ENCODE measurements at places on chromosomes 5 and 9. TPM values are rescaled to one million over a fixed set of nuclear protein-coding genes. Genes with fewer than 3 reads are reported as not detected.

GRCh38 chr9:116452634-116453033, 234.5 kb upstream of the TRIM32 start:
- no peak for DNase-seq

Gene PHF24
- 0.36 TPM for polyA plus RNA-seq

DNA sequence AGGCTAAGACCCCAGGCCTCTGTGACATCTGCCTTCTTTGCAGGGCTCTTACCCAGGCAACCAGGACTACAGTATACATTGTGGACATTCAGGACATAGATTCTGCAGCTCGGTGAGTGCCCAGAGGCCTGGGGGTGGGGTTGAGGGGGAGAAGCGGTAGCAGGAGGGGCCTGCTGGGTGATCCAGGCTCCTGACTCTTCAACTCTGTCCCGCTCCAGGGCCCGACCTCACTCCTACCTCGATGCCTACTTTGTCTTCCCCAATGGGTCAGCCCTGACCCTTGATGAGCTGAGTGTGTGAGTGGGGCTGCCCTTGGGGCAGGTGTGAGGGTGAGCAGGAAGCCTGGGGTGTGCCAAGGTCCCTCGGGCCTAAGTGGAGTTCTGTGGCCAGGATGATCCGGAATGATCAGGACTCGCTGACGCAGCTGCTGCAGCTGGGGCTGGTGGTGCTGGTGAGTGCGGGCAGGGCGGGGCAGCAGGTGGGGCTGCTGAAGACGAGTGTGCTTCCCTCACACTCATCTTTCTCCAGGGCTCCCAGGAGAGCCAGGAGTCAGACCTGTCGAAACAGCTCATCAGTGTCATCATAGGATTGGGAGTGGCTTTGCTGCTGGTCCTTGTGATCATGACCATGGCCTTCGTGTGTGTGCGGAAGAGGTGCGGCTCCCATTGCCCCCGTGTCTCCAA, 19.8 kb downstream of the GPRIN1 start:
- DNase-seq: peak; percentile 45

Gene INSYN2B
- polyA plus RNA-seq: 1.1 TPM

DNA sequence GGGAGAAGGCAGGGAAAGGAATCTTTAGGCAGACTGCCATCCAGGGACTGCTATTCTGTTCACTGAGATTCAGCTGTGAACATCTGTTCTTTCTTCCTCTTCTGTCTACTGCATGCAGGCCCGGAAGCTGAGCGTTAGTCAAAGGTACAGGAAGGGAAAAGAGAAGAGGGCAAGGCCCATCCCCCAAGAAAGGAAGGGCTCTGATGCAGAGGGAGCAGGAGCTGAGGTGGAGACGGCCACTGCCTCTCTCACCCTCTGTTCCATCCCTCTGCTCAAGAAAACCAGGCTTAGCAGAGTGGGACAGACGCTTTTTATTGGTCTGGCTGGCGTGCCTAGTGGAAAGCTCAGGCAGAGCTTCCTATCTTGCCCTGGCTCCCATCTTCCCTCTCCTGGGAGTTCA, 57.6 kb downstream of the PFDN1 start:
- no peak for DNase-seq

Gene GFI1B
- polyA plus RNA-seq: 0.20 TPM

GRCh38 chr9:126743041-126743440, 61.8 kb upstream of the ZBTB43 start:
- DNase-seq: no peak

GRCh38 chr5:135821061-135821801, 13.2 kb upstream of the SLC25A48 start:
- DNase-seq: no peak

- no peak for DNase-seq
Measured at GRCh38 chr5:83249156-83249555, 171.8 kb downstream of the XRCC4 start.

- DNase-seq: no peak
Measured at GRCh38 chr9:35186524-35186923, 24.7 kb downstream of the UNC13B start.

GRCh38 chr5:44801992-44802391, 6.8 kb upstream of the MRPS30 start:
- DNase-seq: no peak
